ENCODE measurements at places on chromosomes 1 and 21. TPM values are rescaled to one million over a fixed set of nuclear protein-coding genes. Genes with fewer than 3 reads are reported as not detected.

Gene SLC45A1
- polyA plus RNA-seq, result 9.2 TPM

Gene LCE1D
- polyA plus RNA-seq, result not detected

Gene GFI1
- 0.17 TPM for polyA plus RNA-seq

Gene TMPRSS2
- polyA plus RNA-seq, result 55.0 TPM

Gene SNRNP40
- 31.3 TPM for polyA plus RNA-seq

Gene GBP6
- not detected for polyA plus RNA-seq

Gene MYOG
- polyA plus RNA-seq, result not detected

Gene CRYBG2
- not detected for polyA plus RNA-seq

Gene FCRL6
- polyA plus RNA-seq, result 0.45 TPM

Gene PDC
- not detected for polyA plus RNA-seq

Gene ESPN
- 112 TPM for polyA plus RNA-seq

Gene NBPF20
- 0.69 TPM for polyA plus RNA-seq

Gene PTPN7
- 3.5 TPM for polyA plus RNA-seq

Gene PGLYRP3
- polyA plus RNA-seq, result not detected

Gene MORC3
- polyA plus RNA-seq, result 6.6 TPM

Gene EFNA1
- polyA plus RNA-seq, result 61.1 TPM

Gene FOXO6
- polyA plus RNA-seq, result 0.47 TPM

Gene TINAGL1
- polyA plus RNA-seq, result 171 TPM

Gene ELK4
- 4.2 TPM for polyA plus RNA-seq

Gene SLAMF6
- not detected for polyA plus RNA-seq

Gene CDCA8
- 0.71 TPM for polyA plus RNA-seq

Gene SPRR2G
- not detected for polyA plus RNA-seq

Gene TEDDM1
- not detected for polyA plus RNA-seq

Gene VHLL
- not detected for polyA plus RNA-seq

Gene GSTM2
- polyA plus RNA-seq, result 116 TPM

Gene INSRR
- polyA plus RNA-seq, result 2.4 TPM

Gene ADAM30
- polyA plus RNA-seq, result not detected

Gene TNFRSF25
- 7.6 TPM for polyA plus RNA-seq

Gene DENND2C
- 0.88 TPM for polyA plus RNA-seq

Gene LYSMD1
- polyA plus RNA-seq, result 9.1 TPM

Gene CROCC
- 10.6 TPM for polyA plus RNA-seq

Gene IGSF9
- 1.3 TPM for polyA plus RNA-seq

Gene HSD3B1
- polyA plus RNA-seq, result not detected

Gene NLRP3
- not detected for polyA plus RNA-seq

Gene TTC22
- 9.6 TPM for polyA plus RNA-seq

Gene MAP10
- polyA plus RNA-seq, result 1.1 TPM

Gene COL6A2
- 52.4 TPM for polyA plus RNA-seq

Gene FCGR2B
- polyA plus RNA-seq, result 4.0 TPM

Gene MIXL1
- 0.56 TPM for polyA plus RNA-seq

Gene SPATC1L
- polyA plus RNA-seq, result 3.7 TPM

Gene ACTL8
- not detected for polyA plus RNA-seq

Gene SPRR2B
- not detected for polyA plus RNA-seq

Gene DYNLT5
- 0.41 TPM for polyA plus RNA-seq

Gene PIK3R3
- polyA plus RNA-seq, result 9.7 TPM

Gene PAFAH2
- polyA plus RNA-seq, result 21.0 TPM

Gene CFHR4
- not detected for polyA plus RNA-seq

Gene PRAMEF1
- polyA plus RNA-seq, result not detected

Gene GPR61
- polyA plus RNA-seq, result not detected

Gene TP73
- not detected for polyA plus RNA-seq

Gene RXFP4
- 0.32 TPM for polyA plus RNA-seq

Gene C1QA
- polyA plus RNA-seq, result 150 TPM

Gene TMCC2
- polyA plus RNA-seq, result 3.5 TPM

Gene MSTO1
- 25.3 TPM for polyA plus RNA-seq

Gene PROK1
- polyA plus RNA-seq, result not detected
